ENCODE measurements at places on chromosomes 6 and 20. TPM values are rescaled to one million over a fixed set of nuclear protein-coding genes. Genes with fewer than 3 reads are reported as not detected.

- DNase-seq: no peak
Observed at GRCh38 chr6:1850121-1850839, 240.6 kb downstream of the FOXC1 start.

DNA sequence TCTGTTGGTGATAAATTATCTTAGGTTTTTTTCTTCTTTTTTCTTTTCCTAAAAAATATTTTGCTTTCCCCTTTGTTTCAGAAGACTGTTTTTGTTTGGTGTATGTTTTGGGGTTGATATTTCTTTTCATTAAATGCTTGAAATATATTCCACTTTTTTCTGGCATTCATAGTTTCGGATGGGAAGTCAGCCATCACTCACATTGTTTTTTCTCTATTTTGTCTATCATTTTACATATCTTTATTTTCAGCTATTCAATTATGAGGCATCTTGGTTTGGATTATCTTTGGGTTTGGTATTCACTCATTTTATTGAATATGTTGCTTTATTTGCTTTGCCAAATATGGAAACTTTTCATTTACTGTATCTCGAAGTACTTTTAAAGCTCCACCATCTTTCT is 600.5 kb upstream of the EYS start:
- DNase-seq: no peak

ARMH2 gene
- total RNA-seq: not detected

PRDM13 gene
- total RNA-seq: not detected

DNA sequence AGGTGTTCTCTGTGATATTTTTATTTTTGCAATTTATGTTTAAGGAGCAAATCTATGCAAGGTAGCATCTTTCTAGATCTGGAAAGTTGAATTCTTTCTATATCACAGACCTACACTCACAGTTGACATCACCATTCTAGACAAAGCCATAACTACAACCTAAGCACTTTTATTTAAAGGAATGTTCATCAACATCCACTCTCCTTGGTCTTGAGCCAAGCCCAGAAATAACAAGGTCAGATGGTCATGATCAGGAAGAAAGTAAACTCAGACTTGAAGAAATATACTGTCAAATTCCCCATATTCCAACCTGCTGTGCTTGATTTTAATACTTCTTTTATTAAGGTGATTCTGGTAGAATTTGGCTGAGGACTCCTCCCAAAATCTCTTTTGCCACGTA is 32.2 kb downstream of the MMUT start:
- DNase-seq: peak; percentile 68

DNA sequence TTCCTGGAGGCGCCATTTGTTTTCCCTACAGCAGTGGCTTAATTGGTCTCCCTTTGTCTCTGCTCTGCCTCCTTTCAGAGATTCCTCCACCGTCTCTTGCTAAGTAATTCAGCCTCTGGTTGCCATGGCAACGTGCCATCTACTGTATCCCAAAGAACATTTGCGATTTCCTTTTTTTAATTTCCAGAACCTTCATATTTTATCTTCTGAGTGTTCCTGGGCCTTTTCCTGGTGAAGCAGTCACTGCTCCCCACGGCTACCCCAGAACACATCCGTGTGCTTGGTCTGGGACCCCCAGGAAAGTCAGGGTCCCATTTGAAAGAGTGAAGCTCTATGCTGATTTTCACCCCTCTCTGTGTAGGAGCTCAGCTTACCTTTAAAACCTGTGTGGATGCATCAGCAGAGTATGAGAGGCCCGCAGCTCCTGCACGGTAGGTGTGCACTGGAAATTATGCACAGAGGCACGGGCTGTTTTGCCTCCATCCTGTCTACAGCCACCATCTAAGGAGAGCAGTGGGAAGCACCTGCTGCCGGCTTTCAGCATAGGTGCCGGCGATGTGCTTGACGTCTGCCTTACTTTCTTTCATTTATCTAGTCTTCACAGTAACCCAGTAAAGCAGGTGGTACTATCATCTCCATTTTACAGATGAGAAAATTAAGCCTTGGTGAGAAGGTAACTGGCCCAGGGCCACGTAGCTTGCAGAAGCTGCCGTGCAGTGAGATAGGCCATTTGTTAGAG is 122.8 kb downstream of the SYCP2 start:
- no peak for DNase-seq

DNA sequence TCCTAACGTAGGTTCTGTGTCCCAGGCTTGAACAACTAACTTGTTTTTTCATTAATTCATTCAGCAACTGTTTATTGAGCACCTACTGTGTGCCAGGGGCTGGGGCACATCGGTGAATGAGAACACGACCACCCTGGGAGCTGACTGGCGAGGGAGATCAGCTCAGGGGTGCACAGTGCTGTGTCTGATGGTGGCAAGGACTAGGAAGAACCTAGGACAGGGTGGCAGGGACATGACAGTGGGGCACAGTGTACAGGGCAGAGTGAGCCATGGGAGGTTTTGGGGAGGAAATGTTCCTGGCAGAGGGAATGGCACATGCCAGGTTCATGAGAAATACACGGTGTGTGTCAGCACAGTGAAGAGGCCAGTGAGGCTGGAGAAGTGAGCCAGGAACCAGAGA is 76.7 kb downstream of the BMP7 start:
- DNase-seq: no peak

- DNase-seq: no peak
Observed at GRCh38 chr6:51004380-51004779, 185.7 kb downstream of the TFAP2B start.

All from dermis blood vessel endothelial cell (primary cell).